ENCODE measurements at places on chromosomes 1 and 21. TPM values are rescaled to one million over a fixed set of nuclear protein-coding genes. Genes with fewer than 3 reads are reported as not detected.

- DNase-seq, result no peak
Measured at GRCh38 chr1:110523011-110523410, 4.0 kb upstream of the KCNA10 start.

The NTPCR gene
- total RNA-seq, result 15.3 TPM

The CMPK1 gene
- total RNA-seq, result 94.5 TPM

The ASCL5 gene
- not detected for total RNA-seq

The HSD3B2 gene
- not detected for total RNA-seq

- no peak for DNase-seq
Measured at GRCh38 chr1:18999359-18999758, 42.9 kb upstream of the IFFO2 start.

DNA sequence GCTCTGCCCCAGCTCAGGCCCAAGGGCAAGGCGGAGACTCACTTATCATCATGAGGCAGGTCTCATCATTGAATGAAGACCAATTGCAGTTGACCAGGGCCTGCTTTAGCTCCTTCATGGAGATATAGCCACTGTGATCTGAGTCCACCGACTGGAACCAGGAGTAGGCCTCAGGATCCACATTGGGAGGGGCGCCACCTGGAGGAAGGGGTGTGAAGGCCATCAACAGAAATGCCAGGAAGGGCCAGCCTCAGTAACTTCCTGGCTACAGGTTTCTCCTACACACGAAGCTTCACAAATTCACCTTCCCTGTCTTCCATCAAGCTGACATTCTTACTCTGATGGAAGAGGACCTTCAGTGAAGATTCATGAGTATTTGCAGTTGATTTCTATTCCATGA is 11.6 kb downstream of the PEF1 start:
- no peak for DNase-seq

The CBR3 gene
- 0.86 TPM for total RNA-seq

The S100A3 gene
- 58.6 TPM for total RNA-seq

DNA sequence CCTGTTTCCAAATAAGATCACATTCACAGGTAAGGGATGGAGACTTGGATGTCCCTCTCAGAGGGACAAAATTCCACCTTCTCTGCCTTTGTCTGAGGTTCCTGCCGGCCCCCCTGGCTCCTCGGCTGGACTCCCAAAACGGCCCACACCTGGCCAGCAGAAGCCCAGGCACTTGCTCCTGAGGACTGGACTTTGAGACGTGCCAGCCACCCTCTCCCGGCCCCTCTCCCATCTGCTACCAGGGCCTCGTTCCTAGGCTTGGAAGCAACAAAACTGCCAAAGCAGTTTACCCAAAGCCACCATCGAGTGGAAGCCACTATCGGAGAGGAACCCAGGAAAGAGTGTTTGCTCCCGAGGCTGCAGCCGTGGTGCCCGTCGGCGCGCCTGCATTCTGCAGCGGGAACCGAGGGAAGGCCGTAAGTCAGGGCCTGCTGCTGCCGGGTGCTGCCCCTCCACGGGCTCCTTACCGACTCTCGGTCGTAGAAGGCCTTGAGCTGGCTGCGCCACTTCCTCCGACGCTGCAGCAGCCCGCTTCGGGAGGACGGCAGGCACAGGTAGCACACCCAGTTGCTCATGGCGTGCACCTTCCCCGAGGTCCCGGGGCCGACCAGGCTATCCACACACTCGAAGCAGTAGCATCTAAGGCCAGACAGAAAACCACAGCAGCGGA is 3.5 kb downstream of the DNMT3L start:
- DNase-seq, result no peak

The SLC6A17 gene
- under 0.01 TPM for total RNA-seq

The PEAR1 gene
- 0.83 TPM for total RNA-seq

- DNase-seq, result no peak
Measured at GRCh38 chr21:23578027-23578426, 2029.3 kb downstream of the MRPL39 start.

DNA sequence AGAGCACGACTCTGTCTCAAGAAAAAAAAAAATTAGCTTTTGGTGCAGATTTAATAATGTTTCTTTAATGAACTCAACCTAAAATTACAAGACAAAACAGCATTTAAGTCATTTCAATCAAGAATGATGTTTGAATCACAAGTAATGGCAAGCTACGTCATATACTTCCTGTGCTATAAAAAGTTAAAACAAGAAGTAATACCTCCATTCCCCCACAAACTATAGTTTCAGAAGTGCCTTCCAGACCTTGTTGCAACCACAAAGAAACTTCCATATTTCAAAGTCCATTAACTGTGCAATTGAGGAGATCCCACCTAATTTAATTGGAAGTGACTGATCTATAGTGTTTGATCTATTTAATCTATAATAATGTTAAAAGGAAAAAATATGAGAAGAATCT is 15.1 kb downstream of the NRDC start:
- no peak for DNase-seq

Measured in mammary epithelial cell (primary cell).